ENCODE measurements at places on chromosomes 3 and 15.

DNA sequence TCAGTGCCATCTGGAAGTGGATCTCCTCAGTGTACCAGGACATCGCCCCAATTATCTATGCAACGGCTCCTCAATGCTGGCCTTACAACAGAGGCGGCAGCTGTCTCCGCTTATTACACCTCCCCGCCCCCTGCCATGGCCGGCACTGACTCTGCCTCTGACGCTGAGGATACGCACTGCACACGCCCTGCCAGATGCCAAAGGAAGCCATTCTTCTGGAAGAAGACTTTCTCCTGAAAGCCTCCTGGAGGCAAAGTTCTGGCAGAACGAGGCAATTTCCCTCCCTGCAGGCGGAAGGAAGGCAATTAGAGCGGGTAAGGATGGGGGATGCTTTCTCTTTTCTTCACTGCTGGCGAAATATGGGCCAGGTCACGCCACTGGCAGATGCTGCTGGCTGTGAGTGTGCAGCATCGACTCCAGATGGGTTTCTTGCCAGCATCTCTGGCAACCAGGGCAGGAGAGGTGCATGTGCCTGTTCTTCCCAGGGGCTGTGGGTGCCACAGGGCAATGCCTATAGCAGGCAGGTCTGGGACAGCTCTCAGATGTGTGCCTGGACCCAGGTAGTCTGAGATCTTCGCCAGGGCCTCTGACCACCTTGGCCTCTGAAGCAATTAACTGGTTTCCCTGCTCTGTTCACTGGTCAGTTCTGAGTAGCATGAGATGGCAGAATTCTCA lies 62.2 kb upstream of the MRPS22 start:
- DNase-seq: no peak

GRCh38 chr3:37906734-37907282 lies 45.1 kb downstream of the CTDSPL start:
- DNase-seq: no peak

GRCh38 chr15:23472678-23473077 lies 25.6 kb upstream of the GOLGA6L2 start:
- DNase-seq: no peak

DNA sequence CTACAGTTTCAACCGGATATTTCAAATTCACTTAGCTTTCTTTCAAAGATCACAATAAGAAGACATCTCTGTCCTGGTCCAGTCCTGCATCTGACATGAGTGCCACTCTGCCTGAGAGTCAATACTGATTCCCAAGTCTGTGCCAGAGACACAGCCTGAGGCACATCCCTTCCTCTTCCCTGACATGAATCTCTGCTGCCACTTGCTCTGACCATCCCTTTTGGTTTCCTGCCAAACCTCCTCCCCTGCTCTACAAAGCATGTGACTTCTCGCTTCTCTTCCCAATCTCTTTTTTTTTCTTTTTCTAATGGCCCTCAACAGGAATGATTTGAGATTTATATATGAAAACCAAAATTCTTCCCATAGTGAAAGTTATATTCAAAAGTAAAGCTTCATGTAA lies 117.9 kb downstream of the MECOM start:
- DNase-seq: no peak

GRCh38 chr3:13621381-13622221 lies 72.7 kb downstream of the FBLN2 start:
- DNase-seq: no peak

DNA sequence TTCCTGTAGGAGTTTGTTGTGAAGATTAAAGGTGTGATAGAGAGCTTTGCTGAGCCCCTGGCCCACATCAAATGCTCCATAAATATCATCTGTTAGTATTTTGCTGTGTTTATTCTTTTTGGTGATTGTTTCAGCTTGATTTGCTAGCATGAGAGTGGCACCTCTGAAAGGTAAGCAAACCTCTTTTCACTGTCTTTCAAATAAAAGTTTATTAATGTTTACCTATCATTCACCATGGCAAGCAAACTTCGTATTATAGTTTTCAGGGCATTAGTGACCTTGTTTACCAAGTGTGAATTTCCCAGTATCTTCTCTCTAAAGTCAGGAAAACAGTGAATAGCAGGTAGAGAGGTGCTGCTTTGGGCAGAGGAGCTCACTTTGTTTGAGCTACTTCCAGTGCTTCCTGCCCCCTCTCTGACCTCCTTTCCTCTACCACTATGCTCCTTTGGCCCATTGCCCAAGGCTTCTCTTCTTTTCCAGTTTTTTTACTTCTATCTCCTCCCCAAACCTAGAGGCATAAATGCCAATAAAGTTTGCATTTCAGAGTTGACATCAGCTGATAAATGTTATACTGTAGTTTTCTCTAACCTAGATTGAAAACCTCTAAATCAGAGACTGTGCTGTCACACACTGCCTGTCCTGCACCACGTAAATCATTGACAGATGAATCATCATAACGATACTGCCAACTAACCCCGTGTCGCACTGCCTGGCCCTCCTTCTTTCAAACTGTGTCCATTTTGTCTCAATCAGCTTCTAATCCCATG lies 569.0 kb downstream of the TUSC7 start:
- DNase-seq: no peak

DNA sequence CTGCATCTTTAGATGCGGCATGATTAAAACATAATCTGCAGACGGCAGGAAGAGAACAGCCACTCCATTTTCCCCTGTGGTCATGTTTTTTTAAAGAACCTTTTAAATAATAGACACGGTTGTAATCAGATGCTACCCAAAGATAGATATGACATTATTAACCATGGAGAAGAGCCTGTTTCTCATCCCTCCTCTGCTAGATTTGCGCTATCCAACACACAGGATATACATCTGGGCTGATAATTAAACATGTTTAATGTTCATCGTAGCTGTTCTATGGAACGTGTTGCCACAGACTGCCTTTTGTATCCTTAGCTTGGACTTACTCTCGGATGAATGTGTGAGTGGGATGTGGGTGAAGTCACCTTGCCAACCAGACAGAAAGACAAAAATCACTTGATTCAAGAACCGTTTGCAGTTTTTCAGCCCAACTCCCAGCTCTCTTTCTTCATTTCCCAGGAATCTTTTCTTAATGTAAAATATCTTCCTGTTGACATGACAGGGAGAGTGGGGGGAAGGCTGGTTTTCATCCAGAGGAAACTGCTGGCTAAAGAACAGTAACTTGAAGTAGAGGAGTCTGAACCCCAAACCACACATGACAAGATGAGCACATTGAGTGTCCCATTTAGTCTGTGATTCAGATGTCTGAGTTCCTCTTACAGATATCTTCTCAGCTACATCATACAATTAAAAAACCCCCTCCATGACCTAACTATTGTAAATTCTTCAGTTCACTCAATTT lies 118.6 kb upstream of the PRICKLE2 start:
- no peak for DNase-seq

DNA sequence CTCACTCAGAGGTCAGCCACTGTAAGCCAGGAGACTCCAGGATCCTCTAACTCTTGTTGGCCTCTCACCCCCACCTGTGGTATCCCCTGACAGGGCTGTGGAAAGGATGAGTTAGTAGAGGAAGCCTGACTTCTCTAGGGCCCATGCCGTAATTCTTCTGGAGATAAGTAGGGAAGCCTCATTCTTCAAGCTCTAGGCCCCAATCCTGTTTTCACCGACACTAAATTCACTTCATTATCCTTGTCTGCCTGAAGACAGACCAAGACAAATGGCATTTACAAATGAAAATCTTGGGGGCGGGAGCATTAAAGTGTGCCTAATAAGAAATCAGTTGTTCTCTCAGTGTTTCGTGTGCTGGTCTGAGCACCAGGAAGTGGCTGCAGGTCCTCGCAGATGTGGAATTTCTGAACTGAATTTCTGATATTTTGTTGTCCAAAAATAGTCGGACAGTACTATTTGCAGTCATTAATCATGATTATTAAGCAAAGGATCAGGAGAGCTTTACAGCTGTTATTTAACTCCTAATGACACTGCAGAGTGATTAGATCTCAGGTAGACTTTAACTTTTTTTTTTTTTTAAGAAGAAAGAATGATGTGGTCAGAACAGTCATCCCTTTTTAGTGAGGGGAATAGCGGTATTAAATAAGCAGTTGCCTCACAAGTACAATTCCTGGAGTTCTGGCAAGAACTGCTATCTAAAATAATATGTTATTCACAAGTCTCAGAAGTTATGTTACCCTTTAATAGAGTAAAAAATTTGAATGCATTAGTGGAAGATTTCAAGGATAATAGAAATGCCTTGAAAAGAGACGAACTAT lies 58.4 kb downstream of the RBMS3 start:
- no peak for DNase-seq

DNA sequence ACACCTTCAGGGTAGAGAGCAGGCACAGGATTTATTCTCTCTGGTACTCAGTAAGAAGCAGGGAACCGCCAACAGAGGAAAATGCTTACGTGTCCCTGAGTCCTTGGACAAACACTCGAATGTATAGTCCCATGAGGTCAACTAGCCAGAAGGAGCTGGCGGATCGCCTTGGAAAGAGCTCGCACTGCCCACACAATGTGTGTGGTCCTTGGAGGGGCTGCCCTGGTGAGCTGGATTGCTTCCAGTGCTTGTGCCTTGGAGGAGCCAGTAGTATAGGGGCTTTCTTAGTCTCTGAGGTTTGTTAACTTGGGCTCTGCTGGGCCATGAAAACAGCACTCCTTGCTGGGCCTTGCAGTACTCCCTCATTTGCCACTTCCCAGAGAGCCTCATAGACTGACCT lies 40.7 kb upstream of the VILL start:
- no peak for DNase-seq

DNA sequence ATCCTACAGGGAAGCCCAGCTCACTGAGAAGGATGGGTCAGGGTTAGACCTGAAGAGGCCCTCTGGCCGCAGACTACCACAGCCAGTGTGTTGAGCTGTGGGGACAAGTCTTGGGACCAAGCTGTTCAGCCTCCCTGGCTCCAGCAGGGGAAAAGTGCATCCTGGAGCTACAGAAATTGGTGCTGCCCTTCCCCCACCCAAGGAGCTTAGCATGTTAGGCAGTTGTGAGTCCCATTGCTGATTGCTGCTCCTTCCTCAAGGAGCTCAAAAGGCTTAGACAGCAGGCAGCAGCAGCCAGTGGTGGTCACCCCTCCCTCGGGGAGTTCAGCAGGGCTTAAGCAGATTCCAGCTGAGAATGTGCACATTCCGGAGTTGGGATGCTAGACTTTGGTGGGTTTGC lies 165.6 kb downstream of the ATP8B4 start:
- DNase-seq: no peak

- DNase-seq: no peak
Measured at GRCh38 chr3:46935168-46935858, 41.2 kb downstream of the CCDC12 start.

DNA sequence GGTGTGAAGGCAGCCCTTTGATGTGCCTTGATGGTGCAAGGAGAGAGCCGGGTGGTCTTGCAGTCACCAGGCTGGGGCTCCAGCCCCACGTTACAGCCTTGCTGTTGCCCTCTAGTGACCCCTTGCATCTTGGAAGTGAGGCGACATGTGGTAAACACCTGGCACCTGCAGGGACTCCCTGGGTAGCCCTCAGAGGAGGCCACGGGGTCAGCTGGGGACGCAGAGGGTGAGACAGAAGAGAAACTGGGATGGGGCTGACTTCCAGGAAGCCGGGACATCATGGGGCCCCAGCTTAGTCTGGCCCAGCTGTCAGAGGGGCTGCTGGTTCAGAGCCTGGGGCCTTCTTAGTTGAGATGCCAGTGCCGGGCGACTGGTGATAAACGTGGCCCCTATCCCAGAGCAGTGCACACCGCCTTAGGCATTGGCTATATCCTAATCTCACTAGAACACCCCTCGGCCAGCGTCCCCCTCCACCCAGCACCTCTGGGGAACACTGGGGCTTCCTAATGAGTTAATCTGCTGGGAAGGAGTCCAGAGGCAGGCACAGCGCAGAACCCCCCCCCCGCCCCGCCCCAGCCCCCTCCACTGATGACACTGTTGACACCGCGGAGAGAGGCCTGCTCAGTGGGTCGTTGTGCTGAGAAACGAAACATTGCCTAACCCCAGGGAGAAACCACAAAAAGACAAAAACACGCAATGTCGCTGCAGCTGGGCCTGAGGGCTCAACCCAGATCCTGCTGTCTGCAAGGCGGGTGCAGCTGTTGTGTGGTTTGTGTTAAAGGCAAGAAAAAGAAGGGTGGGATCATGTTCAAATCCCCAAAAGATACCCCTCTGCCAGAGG lies 60.5 kb upstream of the KLF13 start:
- DNase-seq: no peak

GRCh38 chr3:154552338-154552737 lies 122.3 kb upstream of the GPR149 start:
- no peak for DNase-seq

GRCh38 chr15:30859091-30859874 lies 44.4 kb upstream of the FAN1 start:
- no peak for DNase-seq

GRCh38 chr3:167166594-167167253 lies 213.4 kb downstream of the ZBBX start:
- DNase-seq: peak; percentile 39

All from NCI-H1105 treated with DMSO at 0.1 percent for 48 hours (cell line).